ENCODE measurements at places on chromosomes 3 and 15.

DNA sequence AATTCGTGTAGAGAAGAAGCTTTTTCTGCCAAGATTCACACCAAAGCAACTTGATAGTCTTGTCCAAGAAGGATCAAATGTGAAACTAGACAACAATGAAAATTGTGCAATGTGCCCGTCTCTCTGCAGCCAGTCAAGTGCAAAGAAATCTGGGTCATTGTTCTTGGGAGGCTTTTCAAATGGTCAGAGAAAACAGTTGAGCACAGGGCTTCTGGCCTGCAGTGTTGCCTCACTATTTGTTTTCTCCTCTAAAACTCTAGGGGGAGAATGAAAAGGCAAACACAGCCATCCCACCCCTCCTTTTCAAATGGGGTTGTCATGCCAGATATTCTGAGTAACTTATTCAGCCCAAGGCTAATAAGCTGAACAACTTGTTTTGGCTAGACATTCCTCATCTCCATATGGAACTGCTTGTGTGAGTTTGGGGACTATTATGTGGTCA, 417.6 kb upstream of the CDIN1 start:
- DNase-seq = peak; percentile 0

DNA sequence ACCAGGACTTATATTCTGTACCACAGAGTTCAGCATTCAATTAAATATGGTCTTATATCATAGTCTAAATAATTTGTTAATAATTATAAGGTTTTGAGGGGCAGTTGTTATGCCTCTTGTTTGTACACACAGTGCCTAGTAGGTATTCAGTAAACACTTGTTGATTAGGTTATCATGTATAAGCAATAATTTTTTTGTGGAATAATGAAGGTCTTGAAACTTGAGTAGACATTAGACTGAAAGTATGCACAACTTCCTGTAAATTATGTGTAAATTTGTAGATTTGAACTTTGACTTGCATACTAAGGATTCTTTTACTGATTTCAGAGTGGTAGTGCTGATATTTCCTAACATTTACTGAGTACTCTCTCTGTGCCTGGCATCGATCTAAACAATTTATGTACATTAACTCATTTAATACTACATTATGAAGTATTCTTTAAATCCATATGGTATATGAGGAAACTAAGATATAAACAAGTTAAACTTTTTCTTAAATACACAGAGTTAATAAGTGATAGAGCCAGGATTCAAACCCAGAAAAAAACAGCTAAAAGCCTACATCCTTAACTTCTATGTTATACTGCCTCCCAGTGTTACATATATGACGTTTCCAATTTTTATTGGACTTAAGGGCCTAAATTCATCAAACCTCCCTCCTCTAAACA, 65.1 kb downstream of the GLCE start:
- DNase-seq = no peak

- no peak for DNase-seq
These were observed 44.8 kb downstream of the CEMIP start for GRCh38 chr15:80823995-80824394.

- DNase-seq = no peak
These were observed 42.3 kb downstream of the RSRC1 start for GRCh38 chr3:158152186-158152585.

DNA sequence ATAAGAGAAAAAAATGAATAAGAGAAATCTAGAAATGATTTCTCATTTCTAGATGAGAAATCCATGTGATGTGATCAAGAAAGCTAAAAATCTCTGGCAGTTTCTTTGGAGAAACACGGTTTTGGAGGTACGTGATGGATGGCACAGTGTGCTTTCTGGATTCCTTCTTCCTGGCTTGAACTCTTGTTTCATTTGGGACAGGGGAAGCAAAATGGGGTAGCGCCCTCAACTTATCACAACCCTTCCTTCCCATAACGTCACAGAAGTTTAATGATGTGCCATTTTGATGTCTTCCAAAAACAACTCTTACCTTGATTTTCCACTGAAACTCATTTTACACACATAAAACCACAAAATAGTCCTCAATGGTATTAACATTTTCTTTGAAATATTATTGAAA, 1037.3 kb downstream of the ROBO2 start:
- no peak for DNase-seq

DNA sequence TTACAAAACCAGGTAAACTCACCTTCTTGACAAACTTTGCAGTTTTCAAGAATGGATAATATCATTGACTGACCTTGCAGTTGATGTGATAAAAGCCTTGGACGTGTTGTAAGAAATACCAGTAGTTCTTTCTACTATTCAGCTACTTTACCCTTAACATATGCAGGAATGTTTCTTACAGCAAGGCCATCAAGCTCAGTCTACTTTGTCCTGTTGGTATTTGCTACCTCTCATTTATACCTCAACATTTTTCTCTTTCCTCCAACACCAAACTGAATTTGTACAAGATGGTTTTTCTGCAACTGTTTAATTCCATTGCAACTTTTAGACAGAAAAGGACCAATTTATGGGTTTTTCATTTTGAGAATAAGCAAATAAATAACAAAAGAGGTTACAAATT, 147.4 kb upstream of the BCHE start:
- DNase-seq = no peak

- DNase-seq = peak; percentile 22
These were observed 5.0 kb downstream of the GATA2 start for GRCh38 chr3:128487813-128488635.

DNA sequence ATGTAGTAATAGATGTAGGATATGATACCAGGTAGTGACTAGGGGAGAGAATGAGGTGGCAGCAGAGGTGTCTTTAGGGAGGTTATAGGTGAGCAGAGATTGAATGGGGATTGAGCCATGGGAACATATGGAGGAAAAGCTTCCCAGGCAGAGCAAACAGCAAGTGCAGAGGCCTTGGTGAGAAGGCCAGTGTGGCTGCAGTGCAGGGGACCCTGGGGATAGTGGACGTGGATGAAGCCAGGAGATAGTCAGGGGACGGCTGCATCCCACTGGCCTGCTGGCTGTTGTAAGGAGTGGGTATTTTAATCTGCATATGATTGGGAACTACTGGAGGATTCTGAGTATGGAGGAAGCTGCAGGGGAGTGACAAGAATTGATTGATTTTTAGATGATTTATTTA, 62.7 kb upstream of the TRAK1 start:
- no peak for DNase-seq

GRCh38 chr3:115099986-115100571, 47.0 kb downstream of the ZBTB20 start:
- no peak for DNase-seq

Data from amygdala (tissue), 56 donors.